Spinal cord (tissue), 10 donors: ENCODE measurements at places on chromosomes 7 and 10. TPM values are rescaled to one million over a fixed set of nuclear protein-coding genes. Genes with fewer than 3 reads are reported as not detected.

C10orf90 gene
- 3.0 TPM for polyA plus RNA-seq

CLRN3 gene
- polyA plus RNA-seq: 0.18 TPM

ADO gene
- 40.6 TPM for polyA plus RNA-seq

DNA sequence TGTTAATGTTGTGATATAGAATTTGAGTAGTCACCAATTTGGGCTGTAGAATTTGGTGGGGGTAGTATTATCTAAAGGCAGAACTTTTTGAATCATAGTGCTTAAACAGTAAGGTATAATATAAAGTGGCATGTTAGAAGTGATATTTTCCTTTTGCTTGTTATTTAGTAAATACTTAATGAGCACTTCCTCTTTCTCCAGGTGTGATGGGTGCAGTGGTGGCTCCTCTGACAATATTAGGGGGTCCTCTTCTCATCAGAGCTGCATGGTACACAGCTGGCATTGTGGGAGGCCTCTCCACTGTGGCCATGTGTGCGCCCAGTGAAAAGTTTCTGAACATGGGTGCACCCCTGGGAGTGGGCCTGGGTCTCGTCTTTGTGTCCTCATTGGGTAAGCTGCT is 10.5 kb downstream of the GHITM start:
- no peak for DNase-seq

DNA sequence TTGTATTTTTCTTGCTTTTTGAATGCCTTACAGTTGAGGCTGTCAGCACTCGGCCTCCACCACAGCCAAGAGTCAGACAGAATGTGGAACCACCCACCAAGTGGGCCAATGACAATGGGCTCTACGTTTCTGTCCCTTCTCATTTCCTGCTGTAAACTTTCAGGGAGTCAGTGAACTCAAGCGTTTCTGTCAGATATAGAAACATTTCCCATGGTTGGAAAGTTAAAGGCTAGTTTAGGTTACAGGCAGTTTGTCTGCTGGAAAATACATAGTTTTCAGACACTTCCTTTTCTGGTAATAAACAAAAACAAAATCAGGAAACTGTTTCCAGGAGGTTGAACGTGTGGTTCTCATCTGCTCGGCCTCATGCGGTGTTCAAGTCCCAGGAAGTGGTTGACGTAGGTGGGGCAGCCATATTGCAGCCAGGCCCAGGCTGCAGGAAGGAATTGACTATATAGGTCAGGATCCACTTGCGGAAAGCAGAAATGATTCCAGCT is 245.1 kb downstream of the CAMK1D start:
- DNase-seq: no peak

GRCh38 chr10:98246911-98247805 is 20.8 kb downstream of the LOXL4 start:
- peak; percentile 56 for DNase-seq

DNA sequence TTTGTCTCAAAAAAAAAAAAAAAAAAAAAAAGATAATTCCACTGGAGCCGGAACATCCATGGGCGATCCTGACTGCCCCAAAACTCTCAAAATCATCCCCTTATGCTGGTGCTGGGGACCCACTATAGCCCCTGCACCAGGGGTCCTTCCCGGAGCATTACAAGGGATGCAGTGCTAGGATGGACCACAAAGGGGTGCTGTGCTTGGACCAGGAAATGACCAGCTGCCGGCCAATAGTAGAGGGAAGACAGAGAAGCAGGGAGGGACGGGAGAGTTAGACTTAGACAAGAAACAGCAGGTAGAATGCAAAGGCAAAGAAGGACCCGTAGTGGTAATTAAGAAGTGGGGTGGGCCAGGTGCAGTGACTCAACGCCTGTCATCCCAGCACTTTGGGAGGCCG is 40.5 kb downstream of the RCC1L start:
- DNase-seq: no peak

GRCh38 chr10:127462643-127463295 is 86.3 kb upstream of the NPS start:
- no peak for DNase-seq

DNA sequence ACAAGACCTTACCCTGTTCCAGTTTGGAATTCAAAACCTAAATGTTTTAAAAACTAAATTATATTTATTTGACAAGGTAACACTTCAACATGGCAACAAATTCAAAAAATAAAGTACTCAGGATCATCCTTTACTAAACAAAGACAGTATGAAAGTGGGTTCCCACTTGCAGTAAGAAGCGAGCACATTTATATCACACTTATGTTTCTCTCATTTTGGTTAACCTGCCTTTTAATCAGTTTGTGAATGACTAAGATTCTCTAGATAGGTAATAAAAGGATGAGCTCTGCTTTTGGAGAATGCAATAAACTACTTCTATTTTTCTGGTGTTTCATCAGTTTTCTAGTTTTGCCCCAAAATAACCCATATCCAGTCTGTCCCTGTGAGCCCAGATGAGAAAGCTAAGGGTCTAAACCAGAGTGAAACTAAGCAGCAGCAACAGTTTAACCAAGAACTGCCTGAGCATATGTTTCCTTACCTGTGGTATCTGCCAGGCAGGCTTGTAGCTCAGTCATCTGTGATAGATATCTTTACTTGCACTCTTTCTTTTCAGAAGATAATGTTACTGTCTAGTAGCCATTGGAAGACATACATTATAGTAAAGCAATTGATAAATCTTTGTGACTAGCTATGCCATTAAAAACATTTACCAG is 64.1 kb downstream of the ABLIM1 start:
- DNase-seq: no peak

DNA sequence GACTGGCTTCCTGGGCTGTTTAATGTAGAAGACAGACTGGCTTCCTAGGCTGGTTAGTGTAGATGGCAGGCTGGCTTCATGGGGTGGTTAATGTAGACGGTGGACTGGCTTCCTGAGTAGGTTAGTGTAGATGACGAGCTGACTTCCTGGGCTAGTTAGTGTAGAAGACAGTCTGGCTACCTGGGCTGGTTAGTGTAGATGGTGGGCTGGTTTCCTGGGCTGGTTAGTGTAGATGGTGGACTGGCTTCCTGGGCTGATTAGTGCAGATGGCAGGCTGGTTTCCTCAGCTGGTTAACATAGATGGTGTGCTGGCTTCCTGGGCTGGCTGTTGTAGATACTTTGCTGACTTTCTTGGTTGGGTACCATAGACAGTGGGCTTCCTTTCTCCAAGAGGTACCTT is 122.9 kb upstream of the PPP2R2D start:
- no peak for DNase-seq

GRCh38 chr7:4670791-4671190 is 11.3 kb upstream of the FOXK1 start:
- no peak for DNase-seq
